ENCODE measurements at places on chromosomes 3 and 15. TPM values are rescaled to one million over a fixed set of nuclear protein-coding genes. Genes with fewer than 3 reads are reported as not detected.

OXTR gene
- total RNA-seq, result 8.0 TPM

GOLGA8G gene
- total RNA-seq, result not detected

SCN11A gene
- total RNA-seq, result not detected

NIPA2 gene
- total RNA-seq, result 66.3 TPM

SEMA6D gene
- total RNA-seq, result 1.3 TPM

TGM4 gene
- not detected for total RNA-seq

CLDN16 gene
- total RNA-seq, result 0.38 TPM

RARB gene
- total RNA-seq, result 1.9 TPM

EIF4G1 gene
- total RNA-seq, result 462 TPM

WDR49 gene
- total RNA-seq, result 1.9 TPM

ADAMTS17 gene
- total RNA-seq, result 4.5 TPM

REC114 gene
- not detected for total RNA-seq

ZNF620 gene
- 1.3 TPM for total RNA-seq

ACAN gene
- total RNA-seq, result 2.6 TPM

DNA sequence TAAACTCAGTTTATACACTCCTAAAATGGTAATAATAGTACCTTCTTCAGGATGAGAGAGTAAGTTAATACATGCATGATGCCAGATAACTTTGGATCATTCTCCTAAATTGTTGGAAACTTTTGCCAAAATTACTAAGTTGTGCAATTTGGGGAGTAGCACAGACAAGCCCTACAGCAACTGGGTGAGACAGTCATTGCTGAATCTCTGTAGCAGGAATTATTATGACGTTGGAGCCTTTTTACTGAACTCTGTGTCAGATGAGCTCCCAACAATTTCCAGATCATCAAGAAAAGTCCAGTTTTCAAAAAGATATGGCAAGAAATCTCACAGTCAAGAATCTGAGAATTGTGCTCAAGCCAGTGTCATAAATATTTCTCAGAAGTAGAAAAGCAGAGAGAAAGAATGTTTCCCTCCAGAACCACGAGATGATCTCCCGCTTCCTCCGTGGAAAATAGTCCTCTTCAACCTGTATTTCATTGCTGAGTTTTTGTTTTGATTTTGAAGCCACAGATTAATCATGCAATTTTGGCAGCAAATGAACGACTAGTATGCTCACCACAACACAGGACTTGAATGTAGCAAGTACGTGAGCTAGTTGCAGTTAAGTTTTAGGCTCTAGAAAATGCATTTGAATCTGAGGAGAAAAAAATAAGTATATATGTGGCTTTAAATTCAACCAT is 485.4 kb downstream of the CNTN6 start:
- H3K36me3 ChIP-seq, result no peaks in the 10 kb centered on the region
- no peak overlapping the region for H3K4me3 ChIP-seq
- no peaks in the 10 kb centered on the region for H3K4me1 ChIP-seq

- no peak for DNase-seq
- no peaks in the 10 kb centered on the region for H3K4me1 ChIP-seq
- H3K36me3 ChIP-seq, result peaks cover 7% of the 10 kb centered on the region
- H3K27me3 ChIP-seq, result no peaks in the 10 kb centered on the region
- H3K4me3 ChIP-seq, result no peak overlapping the region
These were observed 56.1 kb upstream of the SKIL start for GRCh38 chr3:170301405-170301804.

DNA sequence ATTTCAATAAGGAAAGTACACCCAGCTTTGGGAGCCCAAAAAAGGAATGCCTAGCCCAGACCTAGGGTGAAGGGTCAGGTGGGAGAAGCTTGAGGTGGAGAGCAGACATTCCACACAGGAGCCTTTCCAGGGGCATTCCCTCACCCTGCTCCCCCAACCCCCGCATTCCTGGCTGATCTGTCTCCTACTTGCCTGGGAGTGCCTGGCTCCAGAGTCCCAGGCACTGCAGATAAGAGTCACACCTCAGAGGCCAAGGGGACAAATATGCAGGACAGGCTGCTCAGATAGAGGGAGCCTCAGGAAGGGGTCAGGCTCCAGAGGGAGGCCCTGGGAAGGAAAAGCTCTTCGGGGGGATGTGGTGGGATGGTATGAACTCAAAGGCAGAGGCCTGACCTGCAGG is 20.8 kb upstream of the HCN4 start:
- H3K36me3 ChIP-seq, result no peaks in the 10 kb centered on the region
- H3K27ac ChIP-seq, result no peak overlapping the region
- no peaks in the 10 kb centered on the region for H3K4me1 ChIP-seq
- peaks cover 70% of the 10 kb centered on the region for H3K27me3 ChIP-seq

DNA sequence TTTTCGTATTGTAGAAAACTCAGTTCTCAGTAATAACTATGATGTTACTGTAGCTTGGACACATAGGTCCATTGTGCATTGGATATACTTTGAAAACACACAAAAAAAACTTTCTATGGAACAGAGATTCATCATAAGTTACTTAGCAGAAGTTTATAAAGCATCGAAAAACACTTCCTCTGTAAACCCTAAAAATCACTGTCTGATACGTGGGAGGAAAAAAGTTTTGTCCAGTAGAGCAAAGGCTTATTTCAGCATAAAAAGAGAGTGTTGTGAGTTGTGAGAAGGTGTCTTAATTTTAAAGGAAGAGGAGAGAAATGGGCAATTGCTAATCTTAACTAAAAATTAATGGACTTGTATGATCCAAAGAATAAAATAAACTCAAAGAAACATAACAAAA is 64.8 kb downstream of the OSTN start:
- H3K4me1 ChIP-seq, result no peaks in the 10 kb centered on the region
- H3K4me3 ChIP-seq, result no peak overlapping the region
- H3K27ac ChIP-seq, result no peak overlapping the region
- H3K36me3 ChIP-seq, result no peaks in the 10 kb centered on the region
- no peak for DNase-seq

GRCh38 chr3:185290266-185290665 is 36.4 kb upstream of the EHHADH start:
- H3K27ac ChIP-seq, result no peak overlapping the region
- DNase-seq, result no peak
- no peaks in the 10 kb centered on the region for H3K27me3 ChIP-seq
- H3K36me3 ChIP-seq, result peaks cover 28% of the 10 kb centered on the region
- H3K4me3 ChIP-seq, result no peak overlapping the region

GRCh38 chr15:75891895-75892294 is 11.8 kb upstream of the FBXO22 start:
- no peaks in the 10 kb centered on the region for H3K27me3 ChIP-seq
- peak overlapping the region; percentile 21 for H3K27ac ChIP-seq
- DNase-seq, result no peak
- no peaks in the 10 kb centered on the region for H3K36me3 ChIP-seq
- H3K4me3 ChIP-seq, result no peak overlapping the region
- H3K4me1 ChIP-seq, result no peaks in the 10 kb centered on the region

DNA sequence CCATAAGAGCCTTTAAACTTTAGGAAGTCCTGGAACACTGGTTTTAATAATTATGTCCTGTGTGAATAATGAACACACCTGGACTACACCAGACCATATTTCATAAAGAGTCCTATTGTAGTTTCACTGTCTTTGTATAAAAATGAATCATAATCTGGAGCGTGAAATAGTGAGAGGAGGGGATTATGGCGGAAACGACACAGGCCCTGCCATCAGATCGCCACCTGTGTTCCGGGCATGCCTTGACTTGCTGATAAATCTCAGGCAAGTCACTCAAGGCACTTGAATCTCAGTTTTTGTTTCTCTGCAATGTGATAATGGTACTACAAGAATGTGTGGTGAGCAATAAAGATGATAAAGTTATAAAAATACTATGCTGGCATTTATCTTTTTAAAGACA is 995.5 kb downstream of the MCTP2 start:
- no peaks in the 10 kb centered on the region for H3K27me3 ChIP-seq
- DNase-seq, result no peak
- no peak overlapping the region for H3K27ac ChIP-seq
- H3K36me3 ChIP-seq, result no peaks in the 10 kb centered on the region
- H3K4me3 ChIP-seq, result no peak overlapping the region

GRCh38 chr15:75198560-75199356 is 2.9 kb upstream of the C15orf39 start:
- H3K27ac ChIP-seq, result peak overlapping the region; percentile 95
- no peak overlapping the region for H3K4me3 ChIP-seq
- no peak for DNase-seq
- H3K36me3 ChIP-seq, result no peaks in the 10 kb centered on the region

- H3K36me3 ChIP-seq, result no peaks in the 10 kb centered on the region
- no peaks in the 10 kb centered on the region for H3K27me3 ChIP-seq
- DNase-seq, result no peak
- H3K4me3 ChIP-seq, result peak overlapping the region; percentile 94
- peak overlapping the region; percentile 94 for H3K27ac ChIP-seq
These were observed 2.2 kb downstream of the MBNL1 start for GRCh38 chr3:152270937-152271336.

- H3K36me3 ChIP-seq, result no peaks in the 10 kb centered on the region
- no peaks in the 10 kb centered on the region for H3K4me1 ChIP-seq
- H3K27me3 ChIP-seq, result no peaks in the 10 kb centered on the region
- no peak for DNase-seq
- H3K27ac ChIP-seq, result no peak overlapping the region
These were observed 117.7 kb upstream of the P2RY1 start for GRCh38 chr3:152717252-152717651.

DNA sequence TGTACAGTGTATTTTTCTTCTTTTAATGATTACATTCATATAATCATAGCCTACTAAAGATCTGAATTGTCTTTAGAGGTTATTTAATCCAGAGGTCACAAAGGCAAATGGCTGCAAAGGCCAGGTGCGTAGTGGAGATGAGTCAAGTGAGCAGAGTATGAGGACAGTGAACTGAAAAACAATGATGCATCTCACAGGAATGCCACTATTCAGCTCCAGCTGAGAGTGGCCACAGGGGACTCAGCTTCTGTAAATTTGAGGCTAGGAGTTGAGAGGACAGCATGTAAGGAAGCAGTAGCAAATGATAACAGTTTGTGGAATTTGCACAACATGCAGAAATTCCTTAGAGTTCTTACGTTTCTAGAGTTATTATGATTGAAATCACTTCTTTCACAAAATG is 50.4 kb downstream of the COL6A5 start:
- no peaks in the 10 kb centered on the region for H3K4me1 ChIP-seq
- no peak overlapping the region for H3K4me3 ChIP-seq
- no peak overlapping the region for H3K27ac ChIP-seq
- H3K27me3 ChIP-seq, result no peaks in the 10 kb centered on the region
- no peaks in the 10 kb centered on the region for H3K36me3 ChIP-seq

- no peak overlapping the region for H3K27ac ChIP-seq
- no peaks in the 10 kb centered on the region for H3K36me3 ChIP-seq
- H3K4me1 ChIP-seq, result no peaks in the 10 kb centered on the region
- H3K27me3 ChIP-seq, result no peaks in the 10 kb centered on the region
These were observed 95.9 kb upstream of the RNF7 start for GRCh38 chr3:141642215-141642614.

GRCh38 chr3:100912976-100913545 is 80.2 kb downstream of the ABI3BP start:
- no peaks in the 10 kb centered on the region for H3K4me1 ChIP-seq
- DNase-seq, result no peak
- H3K36me3 ChIP-seq, result no peaks in the 10 kb centered on the region
- no peaks in the 10 kb centered on the region for H3K27me3 ChIP-seq
- H3K4me3 ChIP-seq, result no peak overlapping the region
- H3K27ac ChIP-seq, result peak overlapping the region; percentile 65

- no peaks in the 10 kb centered on the region for H3K36me3 ChIP-seq
- no peak overlapping the region for H3K27ac ChIP-seq
- H3K4me3 ChIP-seq, result no peak overlapping the region
- no peak for DNase-seq
- peaks cover 2% of the 10 kb centered on the region for H3K27me3 ChIP-seq
These were observed 25.2 kb downstream of the EXD1 start for GRCh38 chr15:41205315-41205714.

- H3K27me3 ChIP-seq, result no peaks in the 10 kb centered on the region
- peaks cover 91% of the 10 kb centered on the region for H3K36me3 ChIP-seq
- no peaks in the 10 kb centered on the region for H3K4me1 ChIP-seq
- DNase-seq, result no peak
- H3K27ac ChIP-seq, result no peak overlapping the region
- no peak overlapping the region for H3K4me3 ChIP-seq
These were observed 43.0 kb downstream of the RBM15B start for GRCh38 chr3:51434110-51434509.

- H3K27me3 ChIP-seq, result no peaks in the 10 kb centered on the region
- no peaks in the 10 kb centered on the region for H3K36me3 ChIP-seq
- peak; percentile 5 for DNase-seq
These were observed 525.5 kb upstream of the CFAP20DC start for GRCh38 chr3:59575113-59576001.

DNA sequence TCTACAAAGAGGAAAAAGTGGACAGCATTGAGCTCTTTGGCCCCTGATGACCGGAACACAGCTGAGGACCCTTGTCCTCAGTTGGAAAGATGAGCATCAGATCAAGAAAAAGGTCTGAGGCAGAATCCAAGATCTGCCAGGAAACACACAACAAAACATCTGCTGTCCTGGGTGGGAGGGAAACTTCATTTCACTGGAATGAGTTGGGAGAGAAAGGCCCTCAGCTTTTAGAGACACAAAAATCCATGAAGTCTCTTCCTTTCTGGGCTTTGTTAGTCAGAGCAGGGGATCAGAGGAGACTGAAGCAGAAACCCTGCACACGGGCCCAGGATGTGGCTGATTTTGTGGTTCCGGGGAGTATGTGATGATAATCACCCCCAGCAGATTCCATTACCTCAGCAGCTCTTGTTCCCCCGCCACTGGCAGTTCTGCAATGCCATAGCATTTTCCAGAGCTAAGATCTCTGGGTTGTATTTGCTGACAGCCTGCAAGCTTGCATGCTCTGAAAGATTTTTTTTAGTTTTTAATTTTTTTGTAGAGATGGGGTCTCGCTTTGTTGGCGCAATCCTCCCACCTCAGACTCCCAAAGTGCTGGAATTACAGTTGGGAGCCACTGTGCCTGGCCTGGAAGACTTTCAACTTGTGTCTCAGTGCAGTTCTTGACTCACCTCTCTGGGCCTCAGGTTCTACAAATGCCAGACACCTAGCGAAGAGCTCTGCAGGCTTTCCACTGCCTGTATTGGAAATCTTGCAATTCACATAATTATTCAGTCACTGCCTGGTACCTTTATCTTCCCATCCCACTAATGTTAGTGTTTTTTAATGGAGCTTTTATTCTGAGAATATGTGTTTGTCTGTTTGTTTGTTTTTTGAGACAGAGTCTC is 5.8 kb upstream of the TATDN2 start:
- peak overlapping the region; percentile 39 for H3K27ac ChIP-seq
- H3K27me3 ChIP-seq, result no peaks in the 10 kb centered on the region
- peaks cover 54% of the 10 kb centered on the region for H3K36me3 ChIP-seq
- no peak for DNase-seq

- H3K4me3 ChIP-seq, result no peak overlapping the region
- H3K27ac ChIP-seq, result no peak overlapping the region
- H3K36me3 ChIP-seq, result no peaks in the 10 kb centered on the region
- DNase-seq, result no peak
These were observed 99.3 kb downstream of the ABHD5 start for GRCh38 chr3:43790060-43790459.

- no peaks in the 10 kb centered on the region for H3K4me1 ChIP-seq
- H3K4me3 ChIP-seq, result no peak overlapping the region
- H3K27ac ChIP-seq, result no peak overlapping the region
- H3K27me3 ChIP-seq, result no peaks in the 10 kb centered on the region
- no peaks in the 10 kb centered on the region for H3K36me3 ChIP-seq
These were observed 2.1 kb downstream of the ABHD10 start for GRCh38 chr3:111980716-111981456.

Data from esophagus squamous epithelium (tissue), 5 donors.